ENCODE measurements at places on chromosomes 11 and 22.

- DNase-seq, result no peak
Observed at GRCh38 chr22:42942351-42942750, 72.6 kb downstream of the PACSIN2 start.

GRCh38 chr11:80827781-80828180 is 1387.0 kb upstream of the TENM4 start:
- DNase-seq, result no peak

- no peak for DNase-seq
Observed at GRCh38 chr11:2537010-2537705, 92.3 kb downstream of the KCNQ1 start.

- no peak for DNase-seq
Observed at GRCh38 chr11:67453816-67454732, 1.1 kb upstream of the CABP4 start.

DNA sequence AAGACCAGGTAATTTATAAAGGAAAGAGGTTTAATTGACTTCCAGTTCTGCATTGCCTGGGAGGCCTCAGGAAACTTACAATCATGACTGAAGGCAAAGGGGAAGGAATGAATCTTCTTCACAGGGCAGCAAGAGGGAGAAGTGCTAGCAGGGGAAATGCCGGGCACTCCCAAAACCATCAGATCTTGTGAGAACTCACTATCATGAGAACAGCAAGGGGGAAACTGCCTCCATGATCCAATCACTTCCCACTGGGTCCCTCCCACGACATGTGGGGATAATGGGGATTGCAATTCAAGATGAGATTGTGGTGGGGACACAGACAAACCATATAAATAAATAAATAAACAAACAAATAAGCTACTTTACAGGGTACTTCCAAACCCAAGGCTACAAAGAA is 28.8 kb upstream of the EXPH5 start:
- DNase-seq, result no peak

- DNase-seq, result no peak
Observed at GRCh38 chr11:103887001-103887658, 149.3 kb upstream of the DDI1 start.

DNA sequence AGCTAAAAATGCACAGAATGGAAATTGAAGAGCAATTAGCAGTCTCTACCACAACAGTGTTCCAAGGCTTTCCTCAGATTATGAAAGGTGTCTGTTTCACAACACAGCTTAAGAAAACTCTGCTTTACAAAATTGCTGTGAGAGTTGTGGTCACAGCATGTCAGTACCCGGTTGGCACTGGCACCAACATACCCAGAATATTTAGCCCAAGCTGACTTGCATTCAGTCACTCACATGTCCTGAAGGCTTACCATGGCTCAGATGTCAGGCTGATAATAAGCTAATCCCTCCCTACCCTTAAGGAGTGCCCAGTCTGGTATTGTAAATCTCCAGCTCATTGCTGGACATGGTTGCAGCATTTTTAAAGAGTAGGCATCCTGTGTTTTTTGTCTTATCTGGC is 14.9 kb downstream of the NCR3LG1 start:
- DNase-seq, result no peak

DNA sequence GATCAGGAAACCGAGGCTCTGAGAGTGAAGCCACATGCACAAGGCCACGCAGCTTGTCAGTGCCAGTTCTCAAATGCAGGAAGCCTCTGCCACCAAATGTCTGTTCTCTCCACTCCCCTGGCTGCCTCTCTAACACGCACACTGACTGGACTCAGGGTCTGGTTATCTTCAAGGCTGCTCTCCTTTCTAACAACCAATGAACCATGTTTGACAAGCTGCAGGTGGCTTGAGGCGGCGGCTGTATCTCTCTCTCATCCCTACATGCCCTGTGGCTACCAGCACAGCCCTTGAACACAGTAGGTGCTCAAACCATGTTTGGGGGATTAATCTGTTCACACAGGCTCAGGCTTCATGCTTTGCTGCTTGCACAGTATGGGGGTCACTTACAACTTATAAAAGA is 23.7 kb downstream of the MFNG start:
- no peak for DNase-seq

GRCh38 chr11:76935042-76935441 is 74.3 kb downstream of the ACER3 start:
- DNase-seq, result no peak

GRCh38 chr11:43687120-43687791 is 6.7 kb downstream of the HSD17B12 start:
- DNase-seq, result no peak

GRCh38 chr11:118834427-118835028 is 43.6 kb upstream of the DDX6 start:
- DNase-seq, result no peak

GRCh38 chr11:62358273-62358672 is 21.0 kb downstream of the ASRGL1 start:
- DNase-seq, result no peak

- DNase-seq, result no peak
Observed at GRCh38 chr11:44379141-44380008, 69.4 kb upstream of the ALX4 start.

DNA sequence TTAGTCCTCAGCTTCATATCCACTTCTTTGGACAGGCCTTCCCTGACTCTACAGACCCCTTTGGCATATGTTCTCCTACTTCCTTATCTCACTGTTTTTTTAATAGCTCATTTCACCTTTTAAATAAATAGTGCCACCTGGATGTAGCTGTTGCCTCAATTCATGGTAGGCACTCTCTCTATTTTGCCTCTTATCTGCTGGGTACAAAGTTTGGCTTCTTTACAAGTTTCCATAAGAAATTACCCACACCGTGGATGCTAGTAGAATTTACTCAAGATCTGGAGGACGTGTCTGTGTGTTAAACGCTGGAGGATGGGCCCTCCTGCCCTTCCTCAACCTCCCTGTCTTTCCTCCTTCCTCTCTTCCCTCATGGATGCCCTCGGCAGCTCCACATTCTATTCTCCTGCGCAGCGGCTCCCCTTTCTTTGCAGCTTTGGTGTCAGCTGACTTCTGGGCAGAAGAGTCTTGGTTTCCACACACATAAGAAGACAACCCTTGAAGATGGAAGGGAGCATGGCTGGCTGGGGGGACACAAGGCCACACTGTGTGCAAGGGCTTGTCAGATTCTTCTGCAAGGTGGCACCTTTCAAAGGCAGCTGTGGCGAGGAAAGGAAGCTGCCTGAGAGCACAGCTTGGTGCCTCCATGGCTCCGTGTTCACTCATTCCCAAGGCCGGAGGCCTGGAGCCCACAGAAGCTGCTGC is 212.6 kb downstream of the SNX19 start:
- no peak for DNase-seq

DNA sequence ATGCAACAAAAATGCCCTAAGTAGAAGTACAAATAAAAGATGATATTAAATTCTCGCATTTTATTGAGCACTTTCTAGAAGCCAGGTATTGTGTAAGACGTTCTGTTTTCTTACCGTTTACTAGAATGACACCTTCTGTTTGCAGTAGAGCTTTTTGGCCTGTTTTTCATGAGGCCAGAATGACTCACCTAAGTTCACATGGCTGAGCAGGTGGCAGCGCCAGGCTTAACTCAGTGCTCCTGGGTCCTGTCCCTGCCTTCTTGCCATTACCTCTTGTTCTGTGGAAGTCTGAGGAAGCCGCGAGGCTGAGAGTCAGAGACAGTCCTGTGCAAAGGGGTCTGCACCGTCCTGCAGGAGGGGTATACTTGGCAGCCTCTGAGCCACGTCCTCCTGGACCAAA is 113.8 kb downstream of the ATXN10 start:
- DNase-seq, result no peak
